ENCODE measurements at places on chromosomes 7 and 10.

GRCh38 chr10:33306701-33307519 is 27.6 kb downstream of the NRP1 start:
- no peak for DNase-seq

GRCh38 chr10:126066456-126066855 is 170.1 kb downstream of the FANK1 start:
- no peak for DNase-seq

GRCh38 chr10:118214776-118215175 is 127.3 kb downstream of the FAM204A start:
- no peak for DNase-seq

DNA sequence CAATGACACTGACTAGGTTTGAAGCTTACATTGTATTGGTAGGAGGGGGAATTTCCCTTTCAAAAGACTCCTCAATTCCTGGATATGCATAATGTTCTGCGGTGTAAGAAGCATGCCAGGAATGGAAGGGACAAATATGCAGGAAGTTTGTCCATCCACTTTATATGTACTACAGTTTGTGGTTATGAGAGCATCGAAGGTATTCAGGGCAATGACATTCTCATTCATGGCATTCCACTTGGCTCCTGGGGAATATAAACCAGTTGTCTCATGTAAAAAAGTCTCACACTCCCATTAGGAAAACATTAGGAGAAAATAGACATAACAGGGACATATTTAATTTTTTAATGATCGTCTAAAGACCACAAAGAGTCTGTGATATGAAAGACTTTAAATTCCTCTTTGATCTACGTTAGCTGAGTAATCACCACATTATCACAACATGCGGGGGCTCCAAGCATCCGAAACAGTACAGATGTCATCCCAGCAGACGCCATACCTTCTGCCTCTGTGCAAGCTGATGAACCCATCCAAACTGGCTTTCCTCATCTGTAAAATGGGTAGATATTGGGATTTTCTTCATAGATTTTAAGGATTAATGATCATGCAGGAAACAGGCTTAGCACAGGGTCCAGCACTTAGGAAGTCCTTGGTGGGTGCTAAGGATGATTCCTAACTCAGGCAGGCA is 675.3 kb downstream of the INHBA start:
- peak; percentile 75 for DNase-seq

DNA sequence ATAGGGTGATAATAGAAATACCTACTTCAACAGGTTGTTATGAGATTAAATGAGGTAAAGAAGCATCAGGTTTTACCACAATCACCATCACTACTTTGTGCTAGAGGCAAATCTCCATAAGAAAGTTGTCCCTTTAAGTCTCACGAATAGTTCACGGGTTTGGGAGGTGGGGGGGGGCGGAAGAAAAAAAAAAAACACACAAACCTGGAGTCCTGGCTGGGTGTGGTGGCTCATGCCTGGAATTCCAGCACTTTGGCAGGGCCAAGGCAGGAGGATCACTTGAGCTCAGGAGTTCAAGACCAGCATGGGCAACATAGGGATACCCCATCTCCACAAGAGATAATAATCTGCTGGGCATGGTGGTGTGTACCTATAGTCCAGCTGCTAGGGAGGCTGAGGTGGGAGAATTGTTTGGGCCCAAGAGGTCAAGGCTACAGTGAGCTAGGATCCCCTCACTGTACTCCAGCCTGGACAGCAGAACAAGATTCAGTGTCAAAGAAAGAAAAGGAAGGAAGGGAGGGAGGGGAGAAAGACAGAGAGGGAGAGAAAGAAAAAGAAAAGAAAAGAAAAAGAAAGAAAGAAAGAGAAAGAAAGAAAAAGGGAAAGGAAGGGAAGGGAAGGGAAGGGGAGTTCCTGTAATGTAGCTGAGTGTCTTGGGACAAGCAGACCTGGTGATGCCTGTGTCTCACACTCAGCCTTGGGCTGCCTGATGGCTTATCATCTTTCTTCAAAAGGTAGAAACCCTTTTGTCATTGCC is 231.4 kb downstream of the CREB5 start:
- no peak for DNase-seq

DNA sequence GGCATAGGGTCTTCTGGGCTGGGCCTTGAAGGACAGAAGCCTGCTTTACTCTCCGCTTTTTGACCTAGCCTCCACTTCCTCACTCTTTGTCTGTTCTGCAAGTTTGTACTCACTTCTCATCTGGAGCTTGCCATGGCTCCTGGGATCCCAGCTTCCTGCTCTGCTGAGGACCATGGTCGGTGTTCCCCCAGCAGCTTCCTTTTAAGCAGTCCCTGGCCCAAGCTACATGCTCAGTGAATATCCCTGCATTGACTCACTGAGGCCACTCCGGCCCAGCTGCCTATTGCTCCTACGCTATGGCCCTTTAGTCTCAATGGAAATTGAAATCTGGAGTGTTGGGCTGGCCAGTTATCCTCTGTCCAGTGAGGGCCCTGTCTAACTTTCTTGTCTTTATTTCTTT is 427.7 kb downstream of the RPS24 start:
- DNase-seq: no peak

GRCh38 chr7:93442478-93443224 is 131.9 kb downstream of the CALCR start:
- DNase-seq: peak; percentile 7

GRCh38 chr7:132545756-132546155 is 30.5 kb downstream of the PLXNA4 start:
- no peak for DNase-seq

DNA sequence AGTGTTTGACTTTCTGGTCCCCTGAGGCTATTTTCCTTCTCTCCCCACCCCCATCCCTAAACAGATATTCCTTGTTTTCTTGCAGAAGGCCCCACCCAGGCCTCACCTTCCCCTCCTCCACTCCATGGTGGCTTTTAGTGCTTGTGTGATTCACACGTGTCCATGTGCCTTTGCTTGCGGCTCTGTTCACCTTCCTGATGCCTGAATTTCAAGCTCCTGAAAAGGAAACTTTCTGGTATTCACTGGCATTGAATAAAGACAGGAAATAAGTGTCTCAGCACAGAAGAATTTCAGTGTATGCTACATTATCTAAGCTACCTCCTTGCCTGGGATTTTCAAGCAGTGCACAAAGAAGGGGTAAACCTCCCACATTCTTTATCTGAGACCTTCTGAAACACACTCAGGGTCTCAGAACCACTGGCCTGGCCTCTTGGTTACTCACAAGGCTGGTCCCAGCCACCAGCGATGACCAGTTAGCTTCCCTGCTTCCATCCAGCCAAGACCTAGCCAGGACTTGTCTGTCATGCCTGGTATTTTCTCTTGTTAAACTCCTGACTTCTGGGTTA is 17.2 kb upstream of the UBE2H start:
- DNase-seq: peak; percentile 54

DNA sequence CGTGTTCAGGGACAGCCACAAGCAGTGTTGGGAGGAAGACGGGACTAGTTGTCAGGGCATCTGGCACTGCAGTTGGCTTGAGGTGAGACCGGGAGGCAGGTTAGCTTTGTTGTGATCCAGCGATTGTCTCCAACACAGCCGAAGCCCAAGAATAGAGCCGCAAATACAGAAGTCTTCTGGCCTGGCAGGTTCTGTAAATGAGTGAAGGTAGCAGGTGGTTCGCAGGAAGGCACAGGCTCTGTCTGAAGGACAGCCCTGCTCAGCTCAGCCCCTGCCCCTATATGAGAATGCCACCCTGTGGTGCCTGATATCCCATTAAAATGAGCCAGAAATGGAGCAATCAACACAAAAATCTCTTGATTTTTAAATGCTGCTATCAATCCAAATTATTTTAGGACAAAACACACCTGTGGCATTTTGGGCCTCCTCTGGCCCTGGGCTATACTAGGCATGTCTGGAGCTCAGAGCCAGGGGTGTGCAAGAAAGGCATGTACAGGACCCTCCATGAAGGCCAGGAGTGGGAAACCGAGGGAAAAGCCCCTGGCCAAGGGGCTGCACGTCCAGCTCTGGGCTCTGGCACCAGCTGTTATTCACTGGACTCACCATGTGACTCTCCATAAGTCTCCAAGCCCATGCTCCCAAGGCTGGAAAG is 11.2 kb upstream of the C10orf71 start:
- DNase-seq: no peak

- no peak for DNase-seq
Observed at GRCh38 chr7:146255609-146256008, 139.0 kb downstream of the CNTNAP2 start.

- DNase-seq: peak; percentile 45
Observed at GRCh38 chr10:112115781-112116385, 67.7 kb downstream of the GPAM start.

DNA sequence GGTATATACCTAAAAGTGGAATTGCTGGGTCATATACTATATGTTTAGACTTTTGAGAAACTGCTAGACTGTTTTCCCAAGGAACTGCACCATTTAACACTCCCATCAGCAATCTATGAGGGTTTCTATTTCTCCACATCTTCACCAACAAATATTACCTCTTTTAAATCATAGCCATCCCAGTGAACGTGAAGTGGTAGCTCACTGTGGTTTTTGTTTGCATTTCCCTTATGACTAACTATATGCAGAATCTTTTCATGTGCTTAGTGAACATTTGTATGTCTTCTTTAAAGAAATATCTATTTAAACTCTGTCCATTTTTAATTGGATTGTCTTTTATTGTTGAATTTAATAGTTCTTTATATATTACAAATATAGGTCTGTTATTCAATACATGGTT is 115.8 kb upstream of the SEC61G start:
- DNase-seq: no peak

- no peak for DNase-seq
Observed at GRCh38 chr10:103145046-103145445, 48.0 kb downstream of the NT5C2 start.

GRCh38 chr7:2008936-2009540 is 223.7 kb downstream of the MAD1L1 start:
- DNase-seq: no peak

- no peak for DNase-seq
Observed at GRCh38 chr7:44048031-44048795, 3.7 kb downstream of the DBNL start.

- no peak for DNase-seq
Observed at GRCh38 chr7:84637568-84638338, 443.2 kb upstream of the SEMA3A start.

DNA sequence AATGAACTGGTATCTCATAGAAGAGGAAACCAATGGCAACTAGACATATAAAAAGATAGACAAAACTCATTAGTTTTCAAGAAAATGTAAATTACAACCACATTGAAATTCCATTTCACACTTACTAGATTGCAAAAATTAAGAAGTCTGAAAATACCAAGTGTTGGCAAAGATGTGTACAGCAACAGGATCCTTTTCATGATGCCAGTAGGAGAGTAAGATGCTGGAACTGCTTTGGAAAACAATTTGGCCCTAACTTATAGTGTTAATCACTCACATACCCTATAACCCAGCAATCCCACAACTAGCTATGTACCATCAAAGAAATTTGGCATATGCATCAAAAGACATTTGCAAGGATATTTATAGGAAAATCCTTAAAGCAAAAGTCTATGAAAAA is 15.5 kb downstream of the REEP3 start:
- DNase-seq: no peak

- peak; percentile 33 for DNase-seq
Observed at GRCh38 chr7:75738604-75738974, at the start of gene HIP1. HIP1 (minus strand) TSS chr7:75738941; CDS start chr7:75738920, 21 bp downstream.

GRCh38 chr10:75238182-75239095 is 2.7 kb upstream of the COMTD1 start:
- DNase-seq: no peak

- DNase-seq: no peak
Observed at GRCh38 chr10:123726836-123727235, 60.7 kb downstream of the GPR26 start.

- DNase-seq: no peak
Observed at GRCh38 chr10:114343623-114344505, 60.4 kb downstream of the AFAP1L2 start.

DNA sequence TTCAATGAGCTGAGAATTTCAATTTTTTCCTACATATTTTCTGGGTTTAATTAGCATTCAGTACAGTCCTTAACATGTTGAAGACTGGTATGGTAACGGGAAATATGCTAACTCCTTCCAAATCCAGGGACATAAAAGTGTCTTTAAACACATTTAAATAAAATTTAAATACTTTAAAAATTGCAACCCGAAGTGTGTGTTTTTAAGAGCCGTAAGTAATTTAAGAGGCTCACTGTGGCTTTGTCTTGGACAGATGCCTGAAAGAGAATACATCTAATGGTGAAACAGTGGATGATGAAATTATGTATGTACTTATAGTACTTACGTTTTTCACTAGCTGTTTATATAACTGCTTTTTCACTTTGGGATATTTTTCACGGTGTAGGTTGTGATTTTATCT is 687.3 kb upstream of the CELF2 start:
- DNase-seq: no peak

- DNase-seq: no peak
Observed at GRCh38 chr7:37287131-37287855, 161.4 kb downstream of the ELMO1 start.

GRCh38 chr7:1533547-1534329 is 3.2 kb downstream of the MAFK start:
- peak; percentile 100 for DNase-seq

- no peak for DNase-seq
Observed at GRCh38 chr7:148903504-148903903, 19.4 kb upstream of the EZH2 start.

DNA sequence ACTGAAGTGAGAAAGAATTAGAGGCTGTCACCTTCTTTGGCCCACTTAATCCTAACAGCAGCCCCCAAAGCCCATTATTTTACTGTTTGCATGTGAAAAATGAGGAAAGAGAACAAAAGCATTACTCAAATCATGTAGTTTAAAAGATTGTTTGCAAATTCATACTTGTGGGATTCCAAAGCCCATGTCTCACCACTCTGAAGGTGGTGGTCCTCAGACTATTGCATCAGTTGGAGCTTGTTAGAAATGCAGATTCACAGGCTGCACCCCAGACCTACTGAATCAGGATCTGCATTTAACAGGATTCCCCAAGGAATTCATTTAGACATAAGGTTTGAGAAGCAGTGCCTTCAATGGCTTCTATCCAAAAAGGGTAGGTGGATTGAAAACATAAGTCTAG is 93.7 kb upstream of the PDE1C start:
- DNase-seq: no peak

DNA sequence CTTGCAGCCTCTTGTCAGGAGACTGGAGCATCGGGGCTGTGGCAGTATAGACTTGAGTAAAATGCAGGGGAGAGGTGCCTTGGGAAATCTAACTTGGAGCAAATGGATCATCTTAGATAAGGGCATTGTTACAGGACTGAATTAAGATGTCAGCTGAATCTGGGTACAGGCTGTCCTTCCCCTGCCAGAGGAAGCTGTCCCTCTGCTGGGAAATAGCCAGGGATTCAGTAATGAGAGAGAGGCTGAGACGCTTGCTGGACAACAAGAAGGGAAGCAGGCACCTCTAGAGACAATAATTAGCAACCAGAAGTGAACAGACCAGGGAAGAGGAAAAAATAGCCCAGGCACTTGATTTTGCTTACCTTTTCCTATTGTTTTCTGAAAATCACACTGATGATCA is 20.7 kb upstream of the RAPGEF5 start:
- no peak for DNase-seq

DNA sequence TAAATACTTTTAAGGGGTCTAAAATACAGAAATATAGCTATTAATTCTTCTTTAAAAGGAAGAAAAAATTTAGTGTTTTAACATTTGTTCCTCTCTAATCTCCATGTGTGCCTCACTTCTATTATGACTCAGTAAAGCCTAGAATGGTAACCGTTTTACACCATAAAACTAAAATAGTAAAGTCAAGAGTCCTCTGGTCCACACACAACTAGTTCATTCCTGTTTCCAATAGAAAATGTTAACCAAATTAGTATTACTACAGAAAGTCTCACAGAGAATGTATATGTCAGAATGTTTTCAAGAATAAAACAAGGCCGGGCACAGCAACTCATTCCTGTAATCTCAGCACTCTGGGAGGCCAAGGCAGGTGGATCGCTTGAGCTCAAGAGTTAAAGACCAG is 55.8 kb downstream of the CNOT4 start:
- no peak for DNase-seq
